ENCODE measurements at places on chromosomes 1 and 21.

GRCh38 chr1:109732390-109732881, 8.4 kb downstream of the GSTM3 start:
- no peak for DNase-seq

GRCh38 chr1:6249739-6250689, 6.0 kb downstream of the HES3 start:
- no peak for DNase-seq

GRCh38 chr1:169941982-169942830, 48.5 kb upstream of the SCYL3 start:
- peak; percentile 66 for DNase-seq

DNA sequence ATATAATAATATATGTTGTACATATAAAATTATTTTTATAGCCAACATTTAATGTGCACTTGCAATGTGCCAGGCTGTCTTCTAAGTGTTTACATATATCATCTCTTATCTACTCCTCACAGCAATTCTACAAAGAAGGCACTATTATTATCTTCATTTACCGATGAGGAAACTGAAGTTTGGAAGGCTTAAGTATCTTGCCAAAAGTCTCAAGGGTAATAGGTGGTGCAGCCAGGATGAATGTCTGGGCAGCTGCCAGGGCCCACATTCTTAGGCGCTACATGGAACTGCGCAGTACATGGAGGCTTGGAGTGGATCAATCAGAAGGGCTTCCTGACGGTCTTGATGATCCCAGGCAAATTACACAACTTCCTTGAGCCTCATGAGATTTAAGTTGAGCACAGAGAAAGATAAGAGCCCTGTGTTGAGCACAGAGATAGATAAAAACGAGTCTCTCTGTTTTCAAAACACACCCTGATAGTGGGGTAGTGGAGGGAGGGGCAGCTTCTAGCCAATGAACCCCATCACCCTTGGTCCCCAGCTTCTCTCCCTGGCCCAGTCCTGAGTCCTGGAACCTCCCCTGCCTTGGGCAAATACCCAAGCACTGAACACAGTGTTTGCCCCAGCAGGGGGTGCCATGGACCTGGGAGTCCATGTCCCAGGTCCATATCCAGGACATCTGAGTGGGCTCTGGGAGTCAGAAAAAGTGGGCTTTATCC, 9.2 kb downstream of the POU3F1 start:
- DNase-seq: no peak

DNA sequence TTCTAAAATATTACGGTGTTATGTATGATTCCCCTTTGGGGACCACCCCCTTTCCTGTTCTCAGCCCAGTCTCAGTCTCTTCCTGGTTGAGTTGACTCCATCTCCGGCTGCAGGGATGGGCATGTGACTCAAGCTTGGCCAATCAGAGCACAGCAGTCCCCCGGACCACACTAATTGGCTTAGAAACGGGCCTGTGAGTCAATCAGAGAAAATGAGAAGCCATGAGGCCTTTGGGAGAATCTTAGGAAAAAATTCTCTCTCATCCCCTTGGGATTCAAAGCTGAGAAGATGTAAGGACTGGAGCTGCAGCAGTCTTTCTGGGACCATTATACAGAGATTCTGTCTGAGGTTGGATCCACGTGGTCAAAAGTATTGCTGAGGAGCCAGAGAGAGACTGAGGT, 10.7 kb upstream of the FHAD1 start:
- DNase-seq: no peak

DNA sequence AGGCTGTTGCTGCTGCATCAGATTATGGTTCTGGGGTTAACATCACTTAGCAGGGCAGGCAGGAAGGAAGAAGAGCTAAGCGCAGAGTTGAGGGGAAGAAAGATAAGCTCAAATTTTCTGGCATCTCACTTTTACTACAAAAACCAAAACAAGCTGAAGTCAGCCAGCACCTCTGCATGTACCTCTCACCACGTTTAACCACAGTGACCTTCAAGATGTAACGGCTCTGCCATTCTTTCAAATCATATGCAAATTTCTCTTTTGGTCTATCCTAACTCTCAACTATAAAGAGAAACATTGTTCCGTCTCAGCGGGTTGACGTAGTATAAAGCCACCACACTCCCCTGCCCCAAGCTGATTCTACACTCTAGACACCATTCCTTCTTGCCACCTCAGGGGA, 154.4 kb downstream of the OMA1 start:
- DNase-seq: no peak

- no peak for DNase-seq
Measured at GRCh38 chr1:22508329-22508728, 55.0 kb upstream of the EPHA8 start.

GRCh38 chr1:70093250-70093975, 112.0 kb downstream of the LRRC40 start:
- peak; percentile 19 for DNase-seq

- DNase-seq: no peak
Measured at GRCh38 chr1:242219298-242219901, 220.5 kb upstream of the MAP1LC3C start.
